Activated gamma-delta T cell treated with anti-CD3 and anti-CD28 coated beads, Interleukin-2, amount 50 U/mL, for 16 hours (primary cell): ENCODE measurements at places on chromosomes 4 and X.

DNA sequence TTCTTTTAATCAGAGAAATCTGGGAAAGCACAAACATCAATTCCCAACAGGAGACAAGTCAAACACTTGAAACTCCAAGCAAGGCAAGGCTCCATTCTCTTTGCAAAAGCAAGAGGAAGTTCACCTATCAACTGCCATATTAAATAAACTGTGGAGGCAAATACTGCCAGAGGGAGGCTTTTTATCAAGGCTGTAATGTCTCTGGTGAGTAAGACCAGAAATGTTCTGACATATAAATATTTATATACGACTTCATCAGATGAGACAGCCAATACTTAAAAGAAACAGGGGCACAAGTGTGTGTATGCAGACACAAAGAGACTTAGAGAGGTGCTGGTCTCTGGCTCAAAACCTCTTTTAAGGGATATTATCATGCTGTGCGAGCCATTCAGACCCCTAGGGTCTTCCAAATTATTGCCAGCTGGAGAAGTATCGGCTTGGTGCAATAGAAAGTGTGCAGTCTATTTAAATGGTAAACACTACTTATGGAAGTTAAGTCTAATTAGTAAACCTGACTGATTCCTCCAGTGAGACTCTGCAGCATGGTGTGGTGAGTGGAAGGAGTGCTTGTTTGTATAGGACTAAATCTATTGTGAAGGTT, 24.4 kb downstream of the DCX start:
- no peak for DNase-seq

GRCh38 chr4:59608466-59608865, 1591.7 kb upstream of the ADGRL3 start:
- DNase-seq: no peak

DNA sequence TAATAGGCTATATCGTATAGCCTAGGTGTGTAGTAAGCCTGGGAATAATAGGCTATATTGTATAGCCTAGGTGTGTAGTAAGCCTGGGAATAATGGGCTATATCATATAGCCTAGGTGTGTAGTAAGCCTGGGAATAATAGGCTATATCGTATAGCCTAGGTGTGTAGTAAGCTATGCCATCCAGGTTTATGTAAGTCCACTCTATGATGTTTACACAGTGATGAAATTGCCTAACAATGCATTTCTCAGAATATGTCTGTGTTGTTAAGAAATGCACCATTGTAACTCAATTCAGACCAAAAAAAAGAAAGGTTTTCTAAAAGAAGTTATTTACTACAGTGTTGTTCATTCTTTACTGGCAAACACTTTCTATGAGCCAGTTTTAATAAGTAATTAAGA, 1387.2 kb downstream of the STIM2 start:
- no peak for DNase-seq

GRCh38 chr4:62275470-62275869, 1075.3 kb downstream of the ADGRL3 start:
- DNase-seq: no peak

DNA sequence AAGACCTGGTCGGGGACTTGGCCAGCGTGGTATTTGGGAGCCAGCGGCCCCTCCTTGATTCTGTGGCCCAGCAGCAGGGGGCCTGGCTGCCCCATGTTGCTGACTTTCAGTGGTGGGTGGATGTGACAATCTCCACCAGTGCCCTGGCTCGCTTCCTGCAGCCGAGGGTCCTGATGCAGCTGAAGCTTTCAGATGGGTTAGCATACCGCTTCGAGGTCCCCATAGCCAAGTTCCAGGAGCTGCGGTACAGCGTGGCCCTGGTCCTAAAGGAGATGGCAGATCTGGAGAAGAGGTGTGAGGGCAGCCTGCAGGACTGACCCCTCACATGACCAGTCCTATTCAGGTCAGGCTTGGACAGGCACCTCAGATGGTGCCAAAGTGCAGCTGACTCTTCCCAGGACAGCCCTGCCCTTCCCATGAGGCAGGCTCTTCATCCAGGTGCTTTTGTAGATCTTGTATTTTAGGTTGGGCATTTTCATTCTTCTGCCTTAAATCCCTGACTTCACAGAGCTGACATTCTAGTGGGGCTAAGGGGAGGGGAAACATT, 15.1 kb downstream of the LNX1 start:
- no peak for DNase-seq

GRCh38 chrX:148270499-148270898, 229.9 kb upstream of the AFF2 start:
- DNase-seq: no peak

DNA sequence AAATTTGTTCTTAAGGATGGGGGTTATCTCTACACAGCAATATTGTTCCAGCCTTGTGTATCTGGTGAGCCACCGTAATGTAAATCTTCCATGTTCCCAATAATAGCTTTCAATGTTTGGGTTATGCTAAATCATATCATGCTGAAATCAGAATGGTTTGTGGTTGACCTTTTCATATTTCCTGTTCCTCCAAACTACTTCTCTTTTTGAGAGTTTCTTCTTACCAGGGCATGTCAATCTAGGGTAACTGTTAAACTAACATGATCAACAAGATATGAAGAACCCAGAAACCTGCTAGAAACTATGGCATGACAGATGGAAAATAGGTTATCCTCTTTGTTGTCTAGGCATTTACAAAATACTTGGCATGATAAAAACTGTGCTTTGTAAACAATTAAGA, 22.0 kb downstream of the TNMD start:
- DNase-seq: no peak

DNA sequence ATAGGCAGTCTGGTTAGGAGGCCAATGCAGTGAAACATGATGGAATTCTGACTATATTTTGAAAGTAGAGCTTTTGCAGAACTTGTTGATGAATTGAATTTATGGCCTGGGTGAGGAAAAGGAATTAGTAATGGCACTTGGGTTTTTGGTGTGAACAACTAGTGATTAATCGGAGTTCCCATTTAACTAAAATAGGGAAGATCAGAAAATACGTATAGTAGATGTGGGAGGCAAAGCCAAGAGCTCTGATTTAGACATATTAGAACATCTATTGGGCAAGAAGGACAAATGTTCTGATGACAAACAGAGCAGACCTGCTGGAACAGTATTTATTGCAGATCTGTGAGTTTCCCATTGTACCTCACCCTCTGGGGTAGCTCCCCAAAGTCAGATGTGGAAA, 12.3 kb upstream of the NDP start:
- DNase-seq: no peak

DNA sequence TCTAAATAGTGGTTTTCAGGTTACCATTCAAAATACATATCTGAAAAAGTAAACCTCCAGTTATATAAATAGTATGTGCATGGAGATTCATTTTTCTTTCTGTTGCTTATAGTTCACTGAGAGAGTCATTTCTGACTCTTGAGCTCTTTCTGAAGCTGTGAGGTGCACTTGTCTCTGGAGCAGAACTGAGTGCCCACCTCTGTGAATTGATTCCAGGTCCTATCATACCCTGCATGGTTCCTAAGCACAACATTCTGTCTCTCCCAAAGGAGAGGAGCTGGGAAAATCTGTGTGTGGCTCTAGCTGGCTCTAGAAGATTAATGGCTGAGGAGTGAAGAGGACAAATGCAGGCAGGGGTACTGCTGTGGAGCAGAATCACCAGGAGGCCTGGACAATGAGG, 161.6 kb upstream of the HCCS start:
- no peak for DNase-seq

DNA sequence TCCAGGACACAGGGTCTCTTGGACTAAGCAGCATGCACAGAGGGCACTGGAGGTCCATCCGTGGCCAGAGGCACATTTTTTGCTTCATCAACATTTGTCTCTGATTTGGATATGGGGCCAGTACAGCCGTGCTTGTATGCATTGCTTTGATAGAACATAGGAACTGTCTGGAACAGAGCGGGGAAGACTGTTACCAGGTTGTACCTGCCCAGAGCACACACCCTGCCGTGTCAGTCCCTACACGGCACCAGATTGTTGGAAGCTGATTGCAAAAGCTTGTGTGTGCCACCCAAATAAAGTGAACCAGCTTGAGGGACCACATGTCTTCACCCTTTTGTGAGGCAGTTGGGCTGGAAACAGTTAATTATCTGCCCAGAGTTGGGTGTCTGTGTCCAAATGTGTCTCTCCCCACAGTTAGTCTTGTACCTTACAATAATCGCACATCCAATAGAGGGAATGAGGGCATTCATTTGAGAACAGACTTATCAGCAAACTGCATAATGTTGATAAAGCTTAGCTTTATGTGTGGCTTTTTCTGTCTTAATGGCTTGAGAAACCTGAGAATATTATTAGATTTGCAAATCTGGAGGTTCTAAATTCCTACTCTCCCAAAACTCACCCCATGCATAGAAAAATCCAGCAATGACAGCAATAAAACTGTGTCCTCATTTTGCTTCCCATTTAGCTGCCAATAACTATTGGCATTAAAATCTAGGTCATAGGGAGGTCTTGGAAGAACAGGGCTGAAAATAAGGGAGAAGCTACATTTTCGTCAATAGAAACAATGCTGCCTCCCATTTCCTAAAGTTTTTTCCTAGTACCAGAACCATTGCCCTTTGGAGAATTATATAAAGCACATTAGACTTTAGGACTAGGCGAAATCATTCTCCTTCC, 21.2 kb downstream of the KLF3 start:
- no peak for DNase-seq

DNA sequence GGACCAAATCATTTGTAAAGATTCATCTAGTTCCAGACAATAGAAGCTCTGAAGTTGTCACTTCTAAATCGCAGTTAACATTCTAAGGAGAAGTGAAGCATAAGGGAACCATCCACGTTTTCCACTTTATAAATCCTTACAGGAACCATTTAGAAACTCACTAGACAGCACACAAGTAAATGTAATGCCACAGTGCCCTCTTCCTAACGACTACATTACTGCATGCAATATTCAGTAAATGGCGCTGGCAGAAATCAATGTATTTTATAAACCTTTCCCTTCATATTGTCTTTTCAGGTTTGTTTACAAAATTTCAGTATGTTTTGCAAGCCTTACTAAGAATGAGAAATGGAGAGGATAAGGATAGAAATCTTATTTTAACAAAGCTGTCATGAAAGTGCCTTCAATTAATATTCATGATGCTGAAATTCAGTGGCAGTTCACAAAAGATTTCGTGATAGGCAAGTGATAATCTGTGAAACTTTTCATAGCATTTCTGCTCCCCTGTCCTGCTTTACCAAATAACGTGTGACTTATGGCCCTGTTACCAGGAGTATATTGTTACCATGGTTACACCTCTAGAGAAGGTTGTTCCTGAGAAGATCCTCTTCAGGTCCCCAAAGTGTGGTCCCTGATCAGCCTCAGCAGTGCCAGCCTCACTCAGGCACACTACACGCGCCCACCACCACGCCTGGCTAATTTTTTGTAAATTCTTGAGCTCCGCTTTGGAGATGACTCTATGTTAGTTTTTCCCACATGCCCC, 54.2 kb downstream of the TMA16 start:
- DNase-seq: no peak

DNA sequence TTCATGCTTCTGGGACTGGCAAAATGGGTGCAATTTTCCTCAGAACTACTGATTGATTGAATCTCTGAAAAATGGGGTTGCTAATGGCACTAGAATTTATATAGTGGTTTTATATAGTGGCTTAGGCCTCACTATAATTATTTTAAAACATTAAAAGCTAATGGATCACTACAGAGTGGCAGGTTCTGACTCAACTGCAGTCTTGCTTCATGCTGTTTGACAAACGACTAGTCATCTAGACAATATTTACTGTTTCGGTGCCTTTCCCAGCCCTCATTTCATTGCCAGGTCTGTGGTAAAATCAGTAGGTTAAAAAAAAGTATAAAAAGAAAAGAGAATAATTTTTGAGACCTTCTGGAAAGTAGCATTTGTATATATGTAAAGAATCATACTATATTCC, 352.8 kb upstream of the ATOH1 start:
- no peak for DNase-seq

- DNase-seq: no peak
Measured at GRCh38 chrX:11309220-11309619, 16.0 kb downstream of the AMELX start.

- no peak for DNase-seq
Measured at GRCh38 chrX:152950786-152951185, 43.1 kb downstream of the PNMA5 start.

DNA sequence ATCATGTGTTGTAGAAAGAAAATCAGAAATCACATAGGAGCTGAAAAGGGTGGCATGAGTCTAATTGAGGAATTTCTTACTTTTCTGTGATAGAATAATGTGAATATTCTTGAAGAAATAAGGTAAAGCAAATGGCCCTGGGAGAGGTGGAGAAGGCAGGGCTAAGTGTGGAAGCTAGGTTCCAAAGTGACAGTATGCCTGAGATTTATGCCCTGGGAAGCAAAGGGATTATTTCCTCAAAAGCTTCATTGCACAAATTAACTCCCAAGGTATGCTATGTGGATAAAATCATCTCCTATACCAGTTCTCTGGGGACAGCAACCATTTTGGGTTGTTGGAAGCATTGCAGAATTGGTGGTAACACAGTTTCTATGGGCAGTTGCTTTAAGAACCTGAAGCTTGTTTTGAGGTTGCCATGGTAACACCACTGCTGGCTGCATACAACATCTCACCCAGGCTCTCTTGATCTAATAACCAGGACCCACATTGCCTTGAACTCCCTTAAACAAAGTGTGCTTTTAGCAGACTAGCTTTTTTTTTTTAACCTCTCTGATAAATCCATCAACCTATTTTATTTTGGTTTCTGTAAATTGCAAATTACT, 21.0 kb downstream of the MAOA start:
- DNase-seq: no peak

- DNase-seq: no peak
Measured at GRCh38 chrX:83593634-83594294, 85.7 kb downstream of the POU3F4 start.

- no peak for DNase-seq
Measured at GRCh38 chr4:24805067-24805466, 9.7 kb downstream of the SOD3 start.

- DNase-seq: no peak
Measured at GRCh38 chr4:3199653-3200422, 49.1 kb upstream of the MSANTD1 start.

- DNase-seq: no peak
Measured at GRCh38 chr4:144291164-144291563, 150.6 kb upstream of the GYPA start.

GRCh38 chrX:17081511-17081910, 135.1 kb downstream of the REPS2 start:
- DNase-seq: no peak
